ENCODE measurements at places on chromosomes 2 and 18.

DNA sequence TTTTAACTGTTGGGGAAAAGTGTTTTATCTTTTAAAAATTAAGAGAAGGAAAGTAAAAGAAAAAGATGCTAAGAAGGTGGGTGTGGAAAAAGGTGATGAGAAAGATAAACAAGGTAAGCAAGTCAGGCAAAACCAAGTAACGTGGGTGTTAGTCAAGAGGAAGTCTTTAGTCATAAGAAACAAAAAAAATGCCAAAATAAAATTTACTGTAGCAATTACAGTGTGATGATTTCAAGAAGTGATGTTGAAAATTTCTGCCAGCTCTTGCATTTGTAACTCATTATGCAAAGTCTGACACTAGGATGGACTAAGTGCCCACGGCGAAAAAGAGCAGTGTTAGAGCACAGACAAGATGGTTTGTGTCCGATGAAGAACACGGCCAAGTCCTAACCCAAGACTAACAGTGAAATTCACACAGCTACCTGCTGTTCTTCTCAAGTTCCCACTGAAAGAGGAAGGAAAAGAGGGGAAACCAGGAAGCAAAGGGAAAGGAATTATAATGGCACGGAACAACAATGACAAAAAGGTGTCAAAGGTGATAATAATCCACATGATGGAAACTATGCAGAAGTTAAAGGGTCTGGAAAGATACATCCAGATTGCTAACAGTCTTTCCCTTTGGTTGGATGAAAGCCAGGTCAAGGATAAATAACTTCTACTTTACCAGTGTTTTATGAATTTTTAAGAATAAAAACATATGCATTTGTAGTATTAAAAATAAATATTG lies 34.1 kb downstream of the NOL10 start:
- no peak overlapping the region for H3K27ac ChIP-seq
- H3K4me3 ChIP-seq: no peak overlapping the region
- no peak for DNase-seq
- H3K36me3 ChIP-seq: peaks cover 86% of the 10 kb centered on the region
- no peaks in the 10 kb centered on the region for H3K4me1 ChIP-seq

GRCh38 chr2:43402002-43402401 lies 175.6 kb upstream of the ZFP36L2 start:
- peaks cover 23% of the 10 kb centered on the region for H3K4me1 ChIP-seq
- no peaks in the 10 kb centered on the region for H3K27me3 ChIP-seq
- no peak overlapping the region for H3K4me3 ChIP-seq
- H3K36me3 ChIP-seq: no peaks in the 10 kb centered on the region
- H3K27ac ChIP-seq: no peak overlapping the region

DNA sequence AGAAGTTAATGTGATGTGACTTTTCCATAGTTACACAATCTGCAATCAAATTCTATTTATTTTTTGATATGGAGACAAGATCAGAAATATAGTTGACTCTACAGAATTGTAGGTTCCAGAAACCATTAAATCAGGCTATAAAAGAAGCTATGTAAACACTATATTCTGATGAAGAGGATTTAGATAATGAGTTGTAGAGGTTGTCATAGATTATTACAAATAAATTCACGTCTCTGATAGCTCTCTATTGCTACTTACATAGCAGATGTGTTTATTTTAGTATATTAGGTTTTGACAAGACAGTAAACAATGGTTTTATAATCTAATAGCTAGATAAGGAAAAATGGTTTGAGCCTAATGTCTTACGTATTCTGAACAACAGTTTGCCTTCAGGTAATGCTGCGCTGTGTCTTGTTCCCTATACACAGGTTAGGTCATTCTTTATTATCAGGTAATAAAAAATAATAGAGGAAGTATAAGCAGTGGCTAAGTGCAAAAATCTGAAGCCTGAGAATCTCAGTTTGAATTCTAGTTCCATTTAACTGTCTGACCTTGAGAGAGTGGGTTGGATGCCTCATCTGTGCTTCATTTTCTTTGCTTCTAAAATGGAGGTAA lies 93.4 kb downstream of the PPP1R1C start:
- H3K36me3 ChIP-seq: no peaks in the 10 kb centered on the region
- H3K4me1 ChIP-seq: no peaks in the 10 kb centered on the region
- no peak overlapping the region for H3K27ac ChIP-seq
- no peak for DNase-seq
- no peak overlapping the region for H3K4me3 ChIP-seq

GRCh38 chr2:46778511-46778910 lies 137.1 kb downstream of the MCFD2 start:
- no peak overlapping the region for H3K4me3 ChIP-seq

DNA sequence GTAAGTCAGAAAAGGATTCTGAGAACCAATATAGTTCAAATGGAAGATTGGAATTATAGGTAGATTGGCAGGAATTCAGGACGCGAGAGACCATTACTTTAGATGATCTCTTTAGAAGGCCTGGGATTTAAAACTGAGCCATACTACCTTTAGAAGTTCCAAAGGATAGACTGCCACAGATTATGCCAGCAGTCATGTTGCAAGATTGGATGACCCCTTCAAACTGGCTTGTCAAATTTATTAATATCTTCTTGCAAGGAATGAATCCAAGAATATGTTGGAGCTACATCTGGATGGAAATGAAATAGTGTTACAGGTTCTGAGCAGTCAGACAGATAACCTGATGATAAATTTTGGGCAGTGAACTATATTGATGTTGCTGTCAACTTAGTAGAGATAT lies 22.0 kb downstream of the BABAM2 start:
- peaks cover 34% of the 10 kb centered on the region for H3K4me1 ChIP-seq
- no peaks in the 10 kb centered on the region for H3K36me3 ChIP-seq
- no peak for DNase-seq
- H3K27ac ChIP-seq: no peak overlapping the region

- H3K4me1 ChIP-seq: no peaks in the 10 kb centered on the region
- DNase-seq: no peak
- H3K4me3 ChIP-seq: no peak overlapping the region
- H3K36me3 ChIP-seq: no peaks in the 10 kb centered on the region
- H3K27me3 ChIP-seq: no peaks in the 10 kb centered on the region
Measured at GRCh38 chr2:47360927-47361326, 42.0 kb upstream of the MSH2 start.

- no peaks in the 10 kb centered on the region for H3K4me1 ChIP-seq
- H3K36me3 ChIP-seq: no peaks in the 10 kb centered on the region
- no peak for DNase-seq
- H3K27me3 ChIP-seq: no peaks in the 10 kb centered on the region
- H3K4me3 ChIP-seq: no peak overlapping the region
Measured at GRCh38 chr2:43848214-43848613, 9.4 kb downstream of the ABCG8 start.

- no peaks in the 10 kb centered on the region for H3K4me1 ChIP-seq
- no peaks in the 10 kb centered on the region for H3K36me3 ChIP-seq
- no peak overlapping the region for H3K4me3 ChIP-seq
Measured at GRCh38 chr2:118062048-118062447, 26.2 kb upstream of the INSIG2 start.

DNA sequence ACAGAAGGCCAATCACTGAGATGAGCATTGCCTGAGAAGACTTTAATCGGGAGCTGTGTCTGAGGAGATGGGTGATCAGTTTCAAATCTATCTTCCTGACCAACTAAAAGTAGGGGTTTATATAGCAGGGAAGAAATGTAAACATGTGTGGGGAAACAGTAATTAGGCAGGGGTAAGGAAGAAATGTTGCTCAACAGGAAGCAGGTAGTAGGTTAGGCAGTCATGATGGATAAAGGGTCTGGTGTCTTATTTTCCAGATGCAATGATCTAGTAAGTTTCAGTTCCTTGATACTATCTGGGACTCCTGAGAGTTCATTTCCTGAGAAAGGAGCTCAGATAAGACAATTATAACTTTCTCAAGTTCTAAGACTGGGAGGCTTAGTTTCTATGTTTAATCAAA lies 33.8 kb upstream of the DNAJC10 start:
- H3K27ac ChIP-seq: no peak overlapping the region
- H3K36me3 ChIP-seq: no peaks in the 10 kb centered on the region
- no peaks in the 10 kb centered on the region for H3K27me3 ChIP-seq
- no peaks in the 10 kb centered on the region for H3K4me1 ChIP-seq
- H3K4me3 ChIP-seq: no peak overlapping the region

- no peak for DNase-seq
- no peak overlapping the region for H3K4me3 ChIP-seq
- H3K36me3 ChIP-seq: no peaks in the 10 kb centered on the region
Measured at GRCh38 chr2:222283634-222284033, 15.2 kb downstream of the PAX3 start.

- no peak overlapping the region for H3K27ac ChIP-seq
- no peak overlapping the region for H3K4me3 ChIP-seq
- H3K27me3 ChIP-seq: no peaks in the 10 kb centered on the region
- peaks cover 13% of the 10 kb centered on the region for H3K36me3 ChIP-seq
- H3K4me1 ChIP-seq: no peaks in the 10 kb centered on the region
- no peak for DNase-seq
Measured at GRCh38 chr18:26008096-26008495, 82.3 kb downstream of the SS18 start.

DNA sequence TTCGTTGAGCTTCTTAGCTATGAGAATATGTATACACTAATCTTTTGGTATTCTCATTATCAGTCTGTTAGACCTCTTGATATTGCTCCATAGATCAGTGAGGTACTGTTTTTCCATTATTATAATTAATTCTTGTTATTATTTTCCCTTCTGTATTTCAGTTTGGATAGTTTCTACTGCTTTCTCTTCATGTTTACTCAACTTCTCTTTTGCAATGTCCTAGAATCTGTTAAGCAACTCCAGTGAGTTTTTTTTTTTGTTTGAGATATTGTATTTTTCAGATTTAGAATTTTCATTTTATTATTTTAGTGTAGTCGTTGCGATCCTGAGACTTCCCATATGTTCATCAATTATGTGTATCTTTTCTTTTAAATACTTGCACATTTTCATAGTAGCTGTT lies 260.8 kb downstream of the SETBP1 start:
- H3K4me1 ChIP-seq: peaks cover 15% of the 10 kb centered on the region
- no peaks in the 10 kb centered on the region for H3K36me3 ChIP-seq
- H3K4me3 ChIP-seq: no peak overlapping the region
- H3K27ac ChIP-seq: no peak overlapping the region
- no peak for DNase-seq

DNA sequence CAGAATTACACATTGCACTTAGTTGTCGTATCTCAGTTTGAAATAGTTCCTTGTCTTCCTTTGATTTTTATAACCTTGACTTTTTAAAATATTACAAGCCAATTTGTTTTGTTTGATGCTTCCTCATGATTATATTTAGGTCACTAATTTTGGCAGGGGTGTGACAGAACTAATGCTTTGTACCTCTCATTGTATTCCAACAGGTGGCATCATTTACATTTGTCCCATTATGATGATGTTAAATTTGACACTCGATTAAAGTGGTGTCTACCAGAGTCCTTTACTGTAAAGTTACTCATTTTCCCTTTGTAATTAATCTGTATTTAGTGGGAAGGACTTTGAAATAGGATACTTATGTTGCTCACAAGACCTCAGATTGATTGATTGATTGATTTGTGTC lies 21.5 kb upstream of the MFSD2B start:
- H3K36me3 ChIP-seq: peaks cover 37% of the 10 kb centered on the region
- H3K4me1 ChIP-seq: no peaks in the 10 kb centered on the region
- no peaks in the 10 kb centered on the region for H3K27me3 ChIP-seq
- DNase-seq: no peak

GRCh38 chr18:48228841-48229240 lies 180.3 kb downstream of the ZBTB7C start:
- H3K4me1 ChIP-seq: peaks cover 27% of the 10 kb centered on the region
- DNase-seq: no peak
- H3K36me3 ChIP-seq: no peaks in the 10 kb centered on the region
- H3K4me3 ChIP-seq: no peak overlapping the region
- H3K27me3 ChIP-seq: no peaks in the 10 kb centered on the region

GRCh38 chr18:21363348-21363747 lies 121.3 kb downstream of the GREB1L start:
- no peaks in the 10 kb centered on the region for H3K27me3 ChIP-seq
- no peak overlapping the region for H3K27ac ChIP-seq
- H3K4me3 ChIP-seq: no peak overlapping the region
- H3K36me3 ChIP-seq: no peaks in the 10 kb centered on the region
- no peak for DNase-seq

All from tibial artery (tissue), 4 donors.